Heart right ventricle (tissue), 16 donors: ENCODE measurements at places on chromosomes 3 and 15. TPM values are rescaled to one million over a fixed set of nuclear protein-coding genes. Genes with fewer than 3 reads are reported as not detected.

- H3K4me1 ChIP-seq, result no peaks in the 10 kb centered on the region
- no peak overlapping the region for H3K27ac ChIP-seq
- no peak overlapping the region for H3K4me3 ChIP-seq
- no peaks in the 10 kb centered on the region for H3K36me3 ChIP-seq
- H3K27me3 ChIP-seq, result peaks cover under 1% of the 10 kb centered on the region
Observed at GRCh38 chr3:34012102-34012461, 213.7 kb downstream of the PDCD6IP start.

- H3K4me1 ChIP-seq, result peaks cover 68% of the 10 kb centered on the region
- no peaks in the 10 kb centered on the region for H3K36me3 ChIP-seq
- H3K27me3 ChIP-seq, result no peaks in the 10 kb centered on the region
Observed at GRCh38 chr15:39580485-39581241, at the start of gene THBS1. Gene THBS1, plus strand, starts transcription at chr15:39581079. Its CDS starts 779 bp downstream, at chr15:39581858.

DNA sequence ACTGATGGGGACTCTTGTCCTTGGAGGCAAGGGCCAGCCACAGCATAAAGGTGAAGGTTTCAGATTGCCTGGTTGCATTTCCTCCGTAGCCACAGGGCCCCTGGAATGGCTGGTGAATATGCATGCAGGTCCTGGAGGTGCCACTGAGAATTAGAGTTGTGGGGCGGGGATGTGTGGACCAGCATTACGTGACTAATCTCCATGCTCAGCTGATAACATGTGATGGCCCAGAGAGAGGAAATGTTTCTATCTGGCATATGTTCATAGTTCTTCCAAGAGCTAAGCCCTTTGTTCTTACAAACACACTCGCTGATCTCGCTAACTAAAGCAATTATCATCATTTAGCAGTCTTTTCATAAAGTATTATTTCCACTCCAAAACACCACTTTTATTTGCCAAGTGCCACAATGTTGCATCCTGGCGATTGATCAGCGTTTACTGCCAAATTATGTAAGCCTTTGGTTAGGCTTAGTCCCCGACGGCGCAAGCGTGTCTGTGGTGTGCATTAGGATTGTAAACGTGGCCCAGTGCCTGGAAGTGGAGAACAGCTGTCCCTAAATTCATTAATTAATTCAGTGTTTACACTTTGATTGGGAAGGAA lies 55.9 kb downstream of the CGNL1 start:
- H3K4me1 ChIP-seq, result peaks cover 13% of the 10 kb centered on the region
- no peak for DNase-seq
- H3K27ac ChIP-seq, result no peak overlapping the region

DNA sequence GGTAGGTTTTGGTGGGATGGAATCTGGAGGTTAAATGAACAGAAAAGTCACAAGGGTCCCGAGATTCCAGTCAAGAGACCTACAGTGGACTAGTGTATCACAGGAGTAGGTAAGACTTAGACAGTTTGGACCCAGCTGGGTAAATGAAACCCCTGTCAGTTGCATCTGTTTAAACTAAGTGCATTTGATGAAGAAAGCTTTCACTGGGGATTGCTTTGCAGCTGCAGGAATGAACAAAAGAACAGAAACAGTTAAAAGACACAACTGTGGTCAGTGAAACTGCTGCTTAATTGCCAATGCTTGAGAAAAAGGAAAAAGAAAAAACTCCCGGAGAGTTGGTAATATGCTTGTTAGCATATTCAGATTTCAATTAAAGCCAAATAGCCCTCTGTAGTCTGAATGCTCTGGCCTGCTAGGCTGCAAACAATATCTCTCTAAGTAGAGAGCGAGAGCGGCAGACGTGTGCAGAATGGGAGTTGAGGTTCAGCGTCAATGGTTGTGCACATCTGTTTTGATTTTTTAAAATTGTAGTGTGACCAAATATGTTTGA lies 37.1 kb downstream of the OXNAD1 start:
- no peak for DNase-seq
- peaks cover 41% of the 10 kb centered on the region for H3K4me1 ChIP-seq
- peaks cover 8% of the 10 kb centered on the region for H3K36me3 ChIP-seq
- no peaks in the 10 kb centered on the region for H3K27me3 ChIP-seq
- no peak overlapping the region for H3K4me3 ChIP-seq

- H3K27me3 ChIP-seq, result no peaks in the 10 kb centered on the region
- peak overlapping the region; percentile 36 for H3K27ac ChIP-seq
- no peak overlapping the region for H3K4me3 ChIP-seq
Observed at GRCh38 chr3:37028329-37028728, 35.0 kb downstream of the MLH1 start.

GRCh38 chr15:97199393-97200051 lies 761.0 kb upstream of the ARRDC4 start:
- H3K4me3 ChIP-seq, result no peak overlapping the region
- H3K27ac ChIP-seq, result no peak overlapping the region
- H3K36me3 ChIP-seq, result no peaks in the 10 kb centered on the region
- no peaks in the 10 kb centered on the region for H3K4me1 ChIP-seq
- no peak for DNase-seq

ZSCAN2 gene
- total RNA-seq, result 6.4 TPM
